Midbrain (tissue), 1 donor: ENCODE measurements at places on chromosomes 11 and 22.

DNA sequence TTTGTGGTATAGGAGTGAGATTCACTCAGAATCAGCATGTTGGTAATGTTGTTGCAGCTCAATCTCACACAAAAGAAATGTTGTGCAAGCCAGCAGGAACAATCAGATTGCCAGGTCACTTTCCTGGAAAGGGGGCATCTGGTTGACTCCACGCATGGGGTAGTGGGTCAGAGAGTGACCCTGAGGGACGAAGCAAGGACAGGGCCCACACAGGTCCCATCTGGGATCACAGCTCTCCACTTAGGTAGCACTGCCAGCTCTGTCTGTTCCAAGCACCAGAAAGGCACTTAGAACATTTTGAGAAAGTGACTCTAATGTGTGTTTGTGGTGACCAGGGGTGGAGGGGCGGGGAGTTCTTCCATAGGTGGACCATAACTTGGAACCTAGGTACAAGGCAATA, 109.5 kb downstream of the RASSF10 start:
- no peak for DNase-seq

DNA sequence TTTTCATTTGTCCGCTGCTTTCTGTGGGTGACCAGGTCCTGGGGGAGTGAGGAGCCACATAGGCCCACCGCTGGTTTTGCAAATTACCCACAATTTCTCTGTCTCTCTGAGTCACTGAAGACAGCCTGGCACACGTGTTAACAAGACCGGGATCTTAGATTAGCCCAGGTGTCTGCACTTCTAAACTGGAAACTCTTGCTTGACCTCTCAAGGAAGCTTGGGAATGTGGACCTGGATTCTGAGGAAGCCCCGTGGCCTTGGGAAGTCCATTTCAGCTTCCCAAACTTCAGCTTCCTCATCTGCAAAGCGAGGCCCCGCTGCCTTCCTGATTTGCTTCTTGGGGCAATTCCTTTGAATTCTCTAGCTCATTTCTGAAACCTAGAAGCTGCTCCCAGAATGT, 119.9 kb downstream of the KIAA1671 start:
- no peak for DNase-seq

- peak; percentile 62 for DNase-seq
Measured at GRCh38 chr11:70290361-70291065, 20.0 kb downstream of the PPFIA1 start.

- DNase-seq: no peak
Measured at GRCh38 chr22:39314251-39314971, 5.0 kb downstream of the RPL3 start.

- DNase-seq: no peak
Measured at GRCh38 chr11:11251394-11251970, 101.6 kb downstream of the CSNK2A3 start.

DNA sequence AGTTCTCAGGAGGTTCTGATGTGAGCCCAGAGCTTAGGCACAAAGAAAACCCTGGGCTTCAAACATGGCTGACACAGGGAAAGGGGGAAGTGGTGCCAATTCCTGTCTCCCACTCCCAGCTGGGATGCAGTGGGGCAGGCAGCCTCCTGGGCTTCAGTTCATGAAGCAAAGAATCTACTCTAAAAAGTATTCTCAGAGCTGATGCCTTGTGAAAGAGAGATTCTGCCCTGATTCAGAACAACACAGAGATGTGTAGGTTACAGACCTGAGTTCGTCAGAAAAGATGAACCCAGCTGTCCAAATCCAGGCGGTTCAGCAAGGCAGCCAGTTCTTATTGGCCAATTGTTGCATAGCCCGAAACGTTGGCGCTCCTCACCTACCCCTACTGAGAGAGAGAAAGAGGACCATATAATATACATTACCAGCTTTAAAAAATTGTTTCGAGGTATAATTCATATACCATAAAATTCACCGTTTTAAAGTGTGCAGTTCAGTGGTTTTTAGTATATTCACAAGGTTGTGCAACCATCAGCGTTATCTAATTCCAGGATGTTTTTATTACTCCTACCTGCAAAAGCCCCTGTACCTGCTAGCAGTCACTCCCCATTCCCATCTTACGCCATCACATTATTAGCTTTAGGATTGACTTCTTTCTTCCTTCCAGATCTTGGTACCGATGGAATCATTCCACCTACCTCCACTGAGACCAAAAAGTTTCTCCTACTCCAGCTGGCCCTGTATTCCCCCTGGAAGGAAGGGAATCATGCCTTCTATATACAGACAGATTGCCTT, 7.2 kb upstream of the TLCD5 start:
- DNase-seq: no peak

DNA sequence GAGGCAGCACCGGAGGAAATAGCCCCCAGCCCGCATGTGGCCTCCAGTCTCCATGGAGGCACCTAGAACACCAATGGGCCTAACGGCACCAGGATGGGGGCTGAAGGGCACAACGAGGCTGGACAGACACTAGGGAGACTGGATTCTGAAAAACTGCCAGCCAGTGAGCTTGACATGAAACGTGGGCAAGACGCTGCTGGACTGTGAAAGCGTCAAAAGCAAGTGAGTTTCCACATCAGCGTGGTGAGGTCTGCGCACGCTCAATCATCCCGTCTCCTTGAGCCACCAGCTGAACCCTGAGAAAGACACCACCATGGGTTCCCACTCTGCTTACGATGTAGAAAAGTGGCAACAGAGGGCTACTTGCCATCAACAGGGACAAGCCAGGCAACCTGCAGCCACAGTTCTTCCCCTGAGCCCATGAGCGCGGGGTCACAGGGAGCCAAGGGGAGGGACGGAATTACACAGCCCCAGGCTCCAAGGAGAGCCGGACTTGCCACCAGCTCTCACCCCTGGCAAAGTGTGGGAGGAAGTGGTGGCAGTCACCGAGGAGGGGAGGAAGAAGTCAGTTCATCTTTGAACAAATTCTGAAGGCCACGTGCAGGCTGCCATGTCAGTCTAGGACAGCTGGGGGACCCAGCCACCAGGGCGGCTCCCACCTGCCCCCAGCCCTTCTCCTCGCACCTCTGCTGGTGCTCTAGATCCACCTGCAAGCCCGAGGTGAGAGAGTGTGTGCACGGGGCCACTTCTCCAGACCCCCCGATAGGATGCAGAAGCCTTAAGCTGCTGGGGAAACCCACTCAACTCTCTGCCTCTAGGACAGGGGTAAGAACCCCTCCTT, 131.1 kb downstream of the MPPED1 start:
- no peak for DNase-seq
